ENCODE measurements at places on chromosomes 4 and X. TPM values are rescaled to one million over a fixed set of nuclear protein-coding genes. Genes with fewer than 3 reads are reported as not detected.
A peak's percentile ranks its signal among the peaks of the same experiment; 100 is the strongest.

- H3K4me3 ChIP-seq = no peak overlapping the region
- no peak overlapping the region for H3K27ac ChIP-seq
- no peaks in the 10 kb centered on the region for H3K36me3 ChIP-seq
- no peaks in the 10 kb centered on the region for H3K4me1 ChIP-seq
- H3K27me3 ChIP-seq = no peaks in the 10 kb centered on the region
Observed at GRCh38 chr4:119657111-119657611, 28.6 kb upstream of the PDE5A start.

The ADAMTS3 gene
- 2.7 TPM for total RNA-seq

DNA sequence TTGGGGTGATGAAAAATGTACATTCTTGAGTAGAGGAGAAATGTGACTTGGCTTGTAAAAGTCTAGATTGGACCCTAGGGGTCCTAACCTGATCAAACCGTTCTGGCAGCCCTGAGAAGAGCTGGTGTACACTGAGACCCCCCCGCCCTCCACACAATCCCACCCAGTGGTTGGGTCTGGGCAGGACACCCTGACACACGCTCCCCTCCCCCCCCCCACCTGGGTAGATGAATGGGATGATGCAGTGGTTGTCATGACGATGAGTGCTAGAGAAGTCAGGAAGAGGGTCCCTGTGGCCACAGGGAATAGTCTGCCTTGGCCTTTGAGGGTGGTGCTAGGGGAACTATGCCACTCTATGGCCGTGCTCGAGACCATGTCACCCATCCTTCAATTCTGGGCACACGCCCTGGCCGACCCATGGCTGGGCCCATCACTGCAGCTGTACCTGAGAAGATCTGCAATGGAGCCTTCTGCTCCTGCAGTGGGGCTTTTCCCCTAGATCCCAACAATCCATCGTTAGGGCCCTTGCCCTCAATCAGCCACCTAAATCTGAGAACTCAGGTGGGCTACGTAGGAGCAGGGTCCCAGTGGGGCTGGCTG is 4.4 kb downstream of the CDK16 start:
- H3K4me3 ChIP-seq = peak overlapping the region; percentile 72
- H3K36me3 ChIP-seq = peaks cover 16% of the 10 kb centered on the region
- DNase-seq = no peak
- peaks cover 35% of the 10 kb centered on the region for H3K4me1 ChIP-seq

DNA sequence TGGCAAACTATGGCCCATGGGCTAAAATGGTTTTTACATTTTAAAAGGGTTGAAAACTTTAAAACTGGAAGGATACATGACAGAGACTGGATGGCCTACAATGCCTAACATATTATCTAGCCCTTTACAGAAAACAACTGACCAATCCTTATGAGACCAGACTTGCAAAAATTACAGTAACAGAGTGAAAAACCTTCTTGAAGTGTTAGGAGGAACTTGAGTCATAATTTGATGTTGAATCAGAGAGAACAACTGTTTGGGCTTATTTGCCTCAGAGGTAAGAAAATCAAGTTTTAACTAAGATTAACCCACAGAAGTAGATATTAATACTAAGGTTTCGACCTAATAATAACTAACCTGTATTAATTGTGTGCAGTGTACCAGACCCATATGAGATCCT is 12.4 kb upstream of the NAP1L5 start:
- H3K4me3 ChIP-seq = no peak overlapping the region
- H3K36me3 ChIP-seq = peaks cover 27% of the 10 kb centered on the region
- no peak for DNase-seq
- H3K27ac ChIP-seq = no peak overlapping the region

Measured in neural crest cell (in vitro differentiated cells).